ENCODE measurements at places on chromosomes 7 and 10.

GRCh38 chr7:99767662-99768061, 16.3 kb downstream of the CYP3A4 start:
- no peak for DNase-seq

DNA sequence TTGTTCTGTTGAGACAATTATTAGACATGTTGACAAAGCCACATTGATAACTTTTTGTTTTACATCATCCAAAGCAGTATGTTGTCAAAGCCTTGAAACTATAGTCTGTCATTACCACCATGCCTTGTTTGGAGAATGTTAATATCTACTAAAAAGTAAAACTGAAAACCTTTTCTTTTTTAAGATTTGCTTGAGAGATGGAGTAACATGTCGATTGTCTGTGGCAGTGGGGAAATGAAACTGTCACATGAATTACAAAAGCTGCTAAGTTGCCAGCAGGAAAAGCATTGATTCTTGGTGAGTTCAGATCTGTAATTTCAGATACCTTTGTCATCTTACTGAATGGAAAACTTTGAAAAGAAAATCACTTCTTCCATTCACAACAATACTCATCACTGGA, 69.1 kb downstream of the TFPI2 start:
- no peak for DNase-seq

DNA sequence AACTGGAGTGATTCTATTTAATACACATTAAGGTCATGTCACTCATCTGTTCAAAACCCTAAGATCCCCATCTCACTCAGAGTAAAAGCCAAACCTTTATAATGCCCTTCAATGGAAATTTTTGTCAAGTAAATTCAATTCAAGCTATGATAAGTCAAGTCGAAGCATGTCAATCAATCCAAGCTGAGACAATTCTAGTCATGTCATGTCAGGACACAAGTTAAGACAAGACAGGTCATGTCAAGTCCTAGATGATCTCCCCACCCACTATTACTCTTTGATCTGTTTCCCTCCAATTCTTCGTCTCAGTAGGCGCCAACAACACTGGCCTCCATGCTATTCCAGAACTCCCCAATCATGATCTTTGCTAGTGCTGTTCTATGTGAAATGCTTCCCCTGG, 141.4 kb downstream of the MAGI2 start:
- no peak for DNase-seq

GRCh38 chr7:94206295-94206694, 188.4 kb upstream of the COL1A2 start:
- no peak for DNase-seq

DNA sequence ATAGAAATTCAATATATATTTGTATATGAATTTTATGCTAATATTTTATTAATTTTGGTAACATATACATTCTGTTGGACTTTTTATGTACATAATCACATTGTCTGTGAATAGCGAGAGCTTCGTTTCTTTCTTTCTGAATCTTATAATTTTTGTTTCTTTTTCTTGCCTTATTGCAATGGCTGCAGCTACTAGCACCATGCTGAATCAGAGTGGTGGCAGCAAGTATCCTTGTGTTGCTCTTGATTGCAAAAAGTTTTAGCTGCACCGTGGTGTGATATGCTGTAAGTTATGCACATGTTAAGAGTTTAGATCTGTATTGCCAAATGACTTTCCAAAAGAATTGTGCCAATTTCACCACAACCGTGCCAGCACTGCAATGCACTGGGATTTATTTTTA, 32.6 kb downstream of the ELFN1 start:
- no peak for DNase-seq

GRCh38 chr10:67539312-67539711, 156.7 kb downstream of the CTNNA3 start:
- no peak for DNase-seq

- DNase-seq = no peak
Measured at GRCh38 chr10:129932182-129932581, 31.9 kb downstream of the EBF3 start.

DNA sequence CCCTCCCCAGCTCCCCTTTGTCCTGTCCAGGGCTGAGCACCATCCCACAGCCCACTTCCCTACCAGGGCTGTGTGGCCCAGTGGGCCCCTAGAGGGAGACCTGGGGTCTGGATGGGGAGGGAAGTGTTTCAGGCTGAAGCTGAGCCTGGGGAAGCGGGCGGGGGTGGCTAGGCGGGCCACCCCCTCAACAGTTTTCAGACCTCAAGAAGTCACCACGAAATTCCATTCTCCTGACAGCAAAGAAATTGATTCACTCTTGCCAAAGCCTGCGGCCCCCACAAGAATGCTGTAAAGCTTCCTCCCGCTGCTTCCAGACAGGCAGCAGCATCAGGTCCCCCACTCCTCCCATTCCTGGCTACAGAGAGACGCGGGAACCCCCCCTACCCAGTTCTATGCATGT, 2.5 kb upstream of the LFNG start:
- DNase-seq = no peak

- no peak for DNase-seq
Measured at GRCh38 chr7:158819571-158820203, 9.6 kb downstream of the ESYT2 start.

DNA sequence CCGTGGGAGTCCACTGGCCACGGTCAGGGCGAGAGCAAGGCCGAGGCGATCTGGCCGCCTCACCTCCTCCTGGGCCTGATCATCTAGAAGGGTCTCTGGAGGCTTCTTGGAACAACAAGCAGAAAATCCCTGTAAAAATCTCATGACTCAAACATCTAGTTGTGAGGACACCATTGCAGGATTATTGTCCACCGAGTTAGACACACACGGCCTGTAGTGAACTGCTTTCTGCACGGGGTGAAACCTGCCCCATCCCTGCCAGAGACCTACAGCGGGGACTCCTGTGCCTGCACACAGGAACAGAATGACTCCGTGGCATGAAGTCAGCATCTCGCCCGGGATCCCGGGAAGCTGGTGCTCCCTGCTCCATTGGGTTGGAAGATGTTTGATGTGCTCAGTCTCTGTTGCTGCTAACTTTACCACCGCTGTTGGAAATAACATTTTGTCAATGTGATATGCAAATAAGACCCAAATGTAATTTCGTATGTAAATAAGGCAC, 267.0 kb upstream of the TCERG1L start:
- DNase-seq = no peak

DNA sequence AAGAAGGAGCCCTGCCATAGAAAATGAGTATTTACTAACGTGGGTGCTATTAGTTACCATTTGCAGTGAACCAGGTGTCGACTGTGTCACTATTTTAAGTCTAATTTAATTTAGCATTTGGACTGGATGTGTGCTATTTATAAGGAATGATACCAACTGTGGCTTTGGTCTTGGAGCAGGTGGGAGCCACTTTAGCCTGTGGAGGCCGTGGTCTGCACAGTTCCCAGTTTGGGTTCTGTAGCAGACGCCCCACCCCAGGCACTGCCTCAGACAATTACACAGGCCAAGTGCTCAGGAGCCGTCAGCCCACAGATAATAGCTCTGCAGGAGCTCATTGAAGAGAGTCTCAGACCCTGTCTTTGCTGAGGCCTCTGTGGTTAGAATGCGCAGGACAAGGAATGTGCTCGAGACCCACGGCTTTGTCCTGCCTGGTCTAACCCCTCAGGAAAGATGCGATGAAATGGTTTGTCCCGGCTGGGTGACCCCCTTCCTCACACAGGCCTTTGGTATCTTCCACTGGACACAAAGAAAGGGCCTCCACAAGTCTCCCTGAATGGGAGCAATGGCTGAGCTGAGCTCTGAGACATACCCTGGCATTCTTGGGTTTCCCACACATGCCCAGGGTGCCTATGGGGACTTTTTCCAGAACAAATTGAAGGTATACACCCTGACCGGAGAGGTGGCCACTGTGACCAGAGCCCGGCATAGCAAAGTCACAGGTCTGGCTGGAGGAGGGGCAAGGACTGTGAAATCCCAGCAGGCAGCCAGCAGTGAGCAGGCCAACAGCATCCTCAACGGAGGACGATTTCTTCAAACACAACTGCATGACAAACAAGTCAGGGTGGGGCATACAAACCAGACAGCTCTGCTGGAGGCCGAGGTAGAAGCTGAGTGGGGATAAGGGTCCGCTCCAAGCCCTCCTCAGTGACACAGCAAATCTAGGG, 251.2 kb downstream of the ARHGAP12 start:
- no peak for DNase-seq

DNA sequence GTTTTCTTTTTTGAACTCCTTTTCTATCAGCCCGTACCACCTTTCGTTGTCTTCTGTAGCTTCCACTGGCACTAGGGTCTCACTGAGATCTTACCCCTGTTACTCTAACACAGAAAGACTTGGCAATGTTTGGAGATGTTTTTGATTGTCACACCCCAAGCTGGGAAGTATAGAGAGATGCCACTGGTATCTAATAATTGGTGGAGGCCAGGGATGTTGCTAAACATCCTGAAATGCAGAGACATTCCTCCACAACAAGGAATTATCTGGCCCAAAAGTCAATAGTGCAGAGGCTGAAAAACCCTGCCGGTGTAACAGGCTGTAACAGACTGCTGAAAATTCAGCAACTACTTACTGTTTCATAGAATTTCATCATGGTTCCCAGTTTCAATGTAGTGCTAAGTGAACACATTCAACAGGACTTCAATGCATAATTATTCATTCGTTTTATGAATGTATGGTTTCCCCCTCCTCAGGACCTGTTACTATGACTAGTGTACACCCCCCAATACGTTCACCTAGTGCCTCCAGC, 115.9 kb downstream of the TRIM24 start:
- DNase-seq = no peak

DNA sequence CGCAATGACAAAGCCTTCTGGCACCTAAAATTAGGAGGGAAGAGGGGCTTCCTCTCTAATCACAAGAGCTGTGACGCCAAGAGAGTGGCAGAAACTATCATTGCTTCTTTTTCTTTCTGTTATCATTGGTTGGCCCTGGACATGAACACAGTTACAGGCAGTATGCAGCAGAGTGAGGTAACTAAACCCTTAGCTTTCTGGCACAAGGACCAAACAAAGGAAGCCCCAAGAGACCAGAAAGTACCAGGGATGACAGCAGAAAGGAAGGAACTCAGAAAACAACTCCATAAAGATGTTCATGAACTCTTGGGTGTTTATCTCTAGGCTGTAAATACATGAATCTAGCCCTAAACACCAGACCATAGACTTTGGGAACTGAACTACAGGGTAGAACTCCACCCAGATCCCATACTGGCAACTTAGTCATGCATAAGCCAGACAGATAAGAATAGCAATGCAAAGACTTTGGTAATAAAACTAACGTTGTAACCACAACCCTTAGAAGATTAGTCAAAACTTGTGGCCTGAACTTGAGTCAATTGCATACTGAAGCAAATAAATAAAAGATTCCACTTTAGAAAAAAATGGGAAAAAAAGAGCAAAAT, 195.7 kb upstream of the PTN start:
- DNase-seq = no peak

GRCh38 chr7:23472956-23473843, 2.9 kb upstream of the IGF2BP3 start:
- DNase-seq = no peak

DNA sequence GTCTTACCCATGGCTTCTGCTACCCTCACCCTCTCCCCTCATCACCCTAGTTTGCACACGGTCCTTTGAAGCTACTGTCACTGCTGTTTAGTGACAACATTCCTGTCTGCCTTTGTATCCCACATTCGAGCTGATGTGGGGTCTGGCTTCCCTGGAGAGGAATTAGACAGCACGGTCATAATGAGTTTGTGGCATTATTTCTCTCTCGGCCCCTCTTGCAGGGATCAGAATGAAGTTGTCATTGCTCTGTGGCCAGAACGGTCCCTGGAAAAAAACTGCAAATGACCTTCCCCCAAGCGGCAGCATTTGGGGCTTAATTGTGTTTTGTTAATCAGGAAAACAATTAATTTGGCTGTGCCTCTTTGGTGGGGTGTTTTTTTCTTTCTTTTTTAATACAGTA, 317.2 kb upstream of the PODXL start:
- no peak for DNase-seq

All from GM12891 (cell line).